D721Med (cell line): ENCODE measurements at places on chromosomes 4 and X.

- no peak for DNase-seq
Observed at GRCh38 chr4:65960751-65961150, 290.5 kb upstream of the EPHA5 start.

GRCh38 chr4:16382571-16382970 is 156.3 kb upstream of the TAPT1 start:
- DNase-seq = no peak

- DNase-seq = no peak
Observed at GRCh38 chrX:78517124-78517523, 142.0 kb downstream of the RTL3 start.

DNA sequence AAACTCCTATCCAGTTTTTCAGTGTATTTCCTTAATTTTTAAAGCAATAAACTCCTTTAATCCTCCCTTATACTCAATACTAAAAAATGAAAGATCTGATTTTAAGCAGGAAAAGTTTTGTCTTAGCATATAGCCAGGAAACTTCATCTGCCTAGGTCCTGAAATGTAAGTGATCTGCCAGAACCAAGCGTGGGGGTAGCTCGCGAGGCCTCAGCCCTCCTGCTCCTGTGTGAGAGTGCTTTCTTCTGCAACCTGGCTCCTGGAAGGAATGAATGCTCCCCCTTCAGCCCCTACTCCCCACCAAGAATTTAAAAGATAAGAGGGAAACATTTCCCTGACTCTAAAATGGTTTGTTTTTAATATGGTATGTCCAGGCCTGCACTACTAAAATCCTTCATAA is 160.1 kb downstream of the CBR4 start:
- no peak for DNase-seq

- no peak for DNase-seq
Observed at GRCh38 chr4:153022241-153022715, 86.2 kb downstream of the FHDC1 start.

- DNase-seq = no peak
Observed at GRCh38 chr4:185207466-185207865, 1.9 kb upstream of the SNX25 start.

DNA sequence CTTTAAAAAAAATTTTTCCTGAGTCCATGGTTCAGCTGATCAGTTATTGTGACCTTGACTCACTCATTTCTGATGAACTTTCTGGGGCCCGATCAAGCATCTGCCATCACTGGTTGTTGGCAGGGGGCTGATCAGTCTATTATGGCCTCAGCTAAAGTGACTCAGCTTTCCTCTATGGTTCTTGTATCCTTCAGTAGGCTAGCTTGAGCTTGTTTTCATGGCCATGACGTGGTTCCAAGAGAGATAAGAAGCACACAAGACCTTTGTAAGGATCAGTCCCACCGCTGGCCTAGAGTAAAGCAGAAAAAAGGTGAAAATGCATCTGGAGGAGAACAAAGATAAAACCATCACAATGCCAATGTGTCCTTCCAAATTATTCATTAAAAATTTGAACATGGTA is 29.8 kb upstream of the EPGN start:
- no peak for DNase-seq

DNA sequence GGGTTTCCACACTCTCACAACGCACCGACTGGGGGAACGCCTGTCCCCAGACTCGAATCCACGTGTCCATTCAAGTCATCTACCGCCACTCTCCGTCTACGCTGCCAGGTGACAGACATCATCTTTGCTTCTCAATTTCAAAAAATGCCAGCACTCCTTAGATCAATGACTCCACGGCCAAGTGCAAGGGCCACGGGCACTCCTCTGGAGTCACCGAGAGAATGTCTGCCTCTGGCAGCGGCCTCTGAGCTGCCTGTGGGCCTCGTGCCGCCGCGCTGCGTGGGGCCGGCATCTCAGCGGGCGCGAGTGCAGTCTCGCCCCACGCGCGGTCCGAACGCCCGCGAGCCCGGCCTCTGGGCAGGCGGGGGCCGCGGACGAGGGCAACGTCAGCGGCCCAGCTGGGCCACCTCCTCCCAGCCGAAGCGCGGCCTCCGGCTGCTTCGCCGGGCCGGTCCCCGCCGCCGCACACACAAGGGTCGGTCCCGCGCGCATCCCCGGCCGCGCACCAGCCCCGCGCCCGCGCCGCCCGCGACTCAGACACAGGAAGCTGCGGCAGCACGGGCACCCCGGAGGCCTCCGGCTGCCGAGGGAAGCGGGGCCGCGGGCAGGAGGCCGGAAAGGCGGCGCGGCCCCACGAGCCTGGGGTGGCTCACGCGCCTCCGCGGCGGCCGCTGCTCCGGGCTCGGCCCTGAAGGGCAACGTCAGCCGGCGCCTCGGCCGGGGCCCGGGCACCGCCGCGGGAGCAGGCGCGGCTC is 450 bp downstream of the ACSL1 start:
- DNase-seq = no peak

DNA sequence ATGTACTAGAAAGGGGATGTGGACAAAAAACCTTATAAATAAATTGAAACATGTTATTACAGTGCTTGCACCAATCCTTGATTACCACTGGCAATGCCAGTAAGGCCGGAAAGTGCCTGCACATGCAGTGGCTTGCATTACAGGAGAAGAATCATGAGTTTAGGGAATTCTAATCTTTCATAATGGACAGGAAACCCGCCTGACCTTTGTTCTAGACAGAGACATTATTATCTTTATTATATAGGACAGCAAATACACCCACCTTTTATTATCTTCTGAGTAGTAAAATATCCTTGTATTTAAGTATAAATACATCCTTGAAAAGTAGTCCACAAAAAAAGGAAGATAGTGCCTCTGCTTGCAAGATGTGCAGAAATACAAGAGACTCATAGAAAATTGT is 379.9 kb upstream of the LCORL start:
- DNase-seq = no peak

DNA sequence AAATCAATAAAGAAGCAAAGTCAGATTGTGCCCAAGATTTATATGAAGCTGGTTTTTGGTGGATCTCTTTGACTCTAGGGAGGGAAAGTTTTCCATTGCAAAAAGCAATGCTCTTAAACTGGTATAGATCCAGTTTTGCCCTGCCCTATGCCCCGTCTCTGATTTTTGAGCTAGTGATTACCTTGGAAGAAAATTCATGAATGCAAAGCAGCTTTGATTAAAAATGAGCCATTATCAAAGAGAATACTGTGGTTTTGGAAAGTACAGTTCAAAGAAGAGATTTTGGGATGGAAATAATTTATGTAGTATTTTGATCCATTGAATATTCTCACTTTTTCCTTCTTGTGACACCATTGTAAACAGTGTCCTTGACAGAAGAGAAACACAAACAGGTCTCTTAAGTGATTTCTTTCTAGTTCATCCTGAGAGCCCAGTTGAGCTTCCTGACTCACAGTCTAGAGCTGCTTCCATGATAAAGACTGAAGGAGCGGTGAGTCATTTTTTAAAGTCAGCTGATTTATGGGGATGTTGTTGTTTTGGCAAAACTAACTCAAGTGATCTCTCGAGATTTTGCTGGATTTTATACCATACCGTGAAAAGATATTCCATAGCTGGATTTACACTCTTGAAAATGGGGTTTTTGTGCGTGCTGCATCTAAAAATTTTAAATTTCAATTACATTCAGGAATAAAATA is 76.7 kb downstream of the AFF1 start:
- DNase-seq = no peak

- DNase-seq = no peak
Observed at GRCh38 chr4:145061318-145061920, 36.6 kb downstream of the ANAPC10 start.
